ENCODE measurements at places on chromosomes 7 and 10. TPM values are rescaled to one million over a fixed set of nuclear protein-coding genes. Genes with fewer than 3 reads are reported as not detected.
A peak's percentile ranks its signal among the peaks of the same experiment; 100 is the strongest.

GRCh38 chr7:14777806-14778205, 124.7 kb downstream of the DGKB start:
- DNase-seq = no peak

DNA sequence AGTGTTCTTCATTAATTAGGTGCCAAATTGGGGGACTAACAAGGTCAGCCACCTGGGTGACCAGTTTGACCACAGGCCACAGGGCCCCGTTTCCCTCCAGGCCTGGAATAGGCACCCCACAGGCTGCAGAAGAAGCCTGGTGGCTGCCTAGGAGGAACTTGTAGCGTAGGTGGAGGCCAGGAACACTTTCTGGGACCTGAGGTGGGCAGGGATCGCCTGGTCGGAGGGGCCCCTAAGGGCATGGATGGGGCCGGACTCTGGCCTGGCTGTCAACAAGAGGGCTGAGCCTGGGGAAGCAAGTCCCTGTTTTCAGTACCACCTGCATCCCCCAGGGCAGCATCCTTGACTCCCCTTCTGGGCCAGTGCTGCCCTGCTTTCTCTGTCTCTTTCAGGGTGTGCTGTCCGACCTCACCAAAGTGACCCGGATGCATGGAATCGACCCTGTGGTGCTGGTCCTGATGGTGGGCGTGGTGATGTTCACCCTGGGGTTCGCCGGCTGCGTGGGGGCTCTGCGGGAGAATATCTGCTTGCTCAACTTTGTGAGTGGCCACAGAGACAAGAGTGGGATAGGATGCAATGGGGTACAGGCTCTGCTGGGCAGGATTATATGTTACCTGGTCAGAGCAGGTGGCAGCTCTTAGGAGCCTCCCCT, 30.7 kb upstream of the SH2D4B start:
- DNase-seq = no peak

DNA sequence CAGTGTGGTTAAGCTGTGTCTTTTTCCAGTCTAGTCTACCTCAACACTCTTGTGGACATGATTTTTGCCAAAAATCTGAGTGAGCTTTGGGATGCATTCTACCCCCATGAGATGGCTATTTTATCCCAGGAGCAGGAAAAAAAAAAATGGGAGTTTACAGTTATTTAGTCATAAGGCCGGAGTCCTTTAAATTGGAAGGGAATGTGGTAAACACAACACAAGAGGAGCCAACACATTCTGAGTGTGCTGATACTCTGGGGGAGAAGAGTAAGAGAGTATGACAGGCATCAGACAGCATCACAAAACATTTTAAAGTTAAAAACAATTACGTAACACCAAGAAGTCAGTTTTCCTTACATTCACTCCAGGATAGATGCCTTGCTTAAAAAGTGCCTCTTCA, 46.1 kb downstream of the C1GALT1 start:
- no peak for DNase-seq

GRCh38 chr10:70466951-70467350, 11.6 kb upstream of the PALD1 start:
- DNase-seq = no peak

DNA sequence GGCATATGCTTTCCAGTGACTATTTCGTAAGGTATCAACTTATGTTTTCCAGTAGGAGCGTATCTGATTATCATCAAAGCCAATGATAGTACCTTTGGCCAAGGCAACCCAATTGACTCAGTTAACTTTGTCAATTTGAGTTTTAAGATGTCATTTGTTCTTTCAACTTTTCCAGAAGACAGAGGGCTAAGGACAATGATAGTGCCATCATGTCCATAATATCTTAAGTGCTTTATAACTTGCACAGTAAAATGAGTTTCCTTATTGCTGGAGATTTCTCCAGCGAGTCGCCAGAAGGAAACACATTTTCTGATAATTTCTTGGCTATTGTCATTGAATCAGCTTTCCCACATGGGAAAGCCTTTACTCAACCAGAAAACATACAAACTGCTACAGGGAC, 35.0 kb downstream of the ANTXRL start:
- DNase-seq = no peak

Gene CAV1
- total RNA-seq = 127 TPM

DNA sequence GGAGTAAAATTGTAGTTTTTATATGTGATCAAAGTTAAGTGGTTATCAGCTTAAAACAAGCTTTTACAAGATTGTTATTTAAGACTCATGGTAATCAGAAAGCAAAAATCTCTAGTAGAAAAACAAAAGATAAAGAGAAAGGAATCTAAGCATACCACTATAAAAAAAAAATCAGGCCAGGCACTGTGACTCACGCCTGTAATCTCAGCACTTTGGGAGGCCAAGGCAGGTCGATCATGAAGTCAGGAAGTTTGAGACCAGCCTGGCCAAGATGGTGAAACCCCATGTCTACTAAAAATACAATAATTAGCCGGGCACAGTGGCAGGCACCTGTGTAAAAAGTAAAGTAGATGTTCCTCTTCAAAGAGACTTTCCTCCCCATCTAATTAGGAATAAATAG, 265.9 kb upstream of the NRP1 start:
- no peak for DNase-seq

DNA sequence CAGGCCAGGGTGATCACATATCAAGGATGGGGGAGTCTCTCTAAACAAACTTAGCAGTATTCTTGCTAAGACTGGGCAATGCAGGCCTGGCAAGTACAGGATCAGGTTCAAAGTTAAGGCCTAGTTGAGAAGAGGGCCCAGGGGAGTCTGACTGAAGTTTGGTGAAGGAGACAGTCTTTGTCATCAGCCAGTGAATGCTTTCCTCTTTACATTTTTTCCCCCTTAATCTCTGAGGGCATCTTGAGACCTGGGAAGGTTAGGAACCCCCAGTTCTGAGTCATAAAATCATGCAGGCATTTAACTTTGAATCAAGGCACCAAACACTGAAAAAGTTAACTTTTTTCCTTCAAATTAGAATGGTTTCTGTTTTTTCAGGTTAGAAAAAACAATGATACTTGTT, 311.5 kb downstream of the REEP3 start:
- no peak for DNase-seq

Gene EBF3
- 5.5 TPM for total RNA-seq

DNA sequence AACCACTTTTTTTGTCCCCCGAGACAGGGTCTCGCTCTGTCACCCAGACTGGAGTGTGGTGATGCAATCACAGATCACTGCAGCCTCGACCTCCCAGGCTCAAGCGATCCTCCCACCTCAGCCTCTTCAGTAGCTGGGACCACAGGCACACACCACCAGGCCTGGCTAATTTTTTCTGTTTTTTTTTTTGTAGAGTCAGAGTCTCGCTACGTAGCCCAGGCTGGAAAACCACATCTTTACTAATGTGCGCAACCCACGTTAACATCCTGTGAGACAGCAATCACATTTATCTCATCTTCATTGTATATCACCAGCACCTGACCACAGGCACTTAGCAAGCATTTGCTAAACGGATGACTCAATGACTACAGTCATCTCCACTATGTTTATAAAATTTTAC, 77.8 kb upstream of the ATP6V0A4 start:
- no peak for DNase-seq

- no peak for DNase-seq
Measured at GRCh38 chr7:157539521-157539920, 202.7 kb downstream of the DNAJB6 start.

Gene CYP2W1
- 0.44 TPM for total RNA-seq

- DNase-seq = no peak
Measured at GRCh38 chr10:101123815-101124617, 7.1 kb upstream of the TLX1 start.

DNA sequence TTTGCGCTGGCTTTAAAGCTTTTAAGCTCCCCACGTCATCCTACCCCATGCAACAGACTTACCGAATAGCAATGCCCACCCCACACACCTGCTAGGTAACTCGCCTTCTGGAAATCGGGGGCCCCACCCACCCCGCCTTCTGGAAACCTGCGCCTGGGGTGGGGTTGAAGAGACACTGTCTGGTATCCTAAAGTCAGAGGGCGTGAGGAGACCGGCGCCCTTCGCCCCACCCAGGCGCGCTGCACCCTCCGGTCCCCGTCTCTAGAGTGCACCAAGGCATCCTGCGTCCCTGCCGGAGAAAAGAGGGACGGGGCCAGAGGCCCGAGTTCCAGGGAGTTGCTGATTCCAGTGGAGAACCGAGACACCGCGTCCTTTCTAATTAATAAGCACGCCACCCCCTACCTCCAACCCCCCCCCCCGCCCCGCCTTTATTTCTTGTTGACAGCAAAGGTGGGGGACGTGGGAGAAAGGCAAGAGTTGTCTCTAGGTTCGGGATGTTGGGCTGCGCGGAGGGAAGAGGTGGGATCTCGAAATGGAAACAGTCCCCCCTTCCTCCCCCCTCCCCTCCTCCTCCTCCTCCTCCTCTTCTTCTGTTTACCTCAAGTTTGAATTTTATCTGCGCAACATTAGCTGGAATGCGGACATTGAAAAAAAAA, 220.9 kb upstream of the MKLN1 start:
- DNase-seq = peak; percentile 66

Gene NPFFR1
- total RNA-seq = 0.05 TPM

DNA sequence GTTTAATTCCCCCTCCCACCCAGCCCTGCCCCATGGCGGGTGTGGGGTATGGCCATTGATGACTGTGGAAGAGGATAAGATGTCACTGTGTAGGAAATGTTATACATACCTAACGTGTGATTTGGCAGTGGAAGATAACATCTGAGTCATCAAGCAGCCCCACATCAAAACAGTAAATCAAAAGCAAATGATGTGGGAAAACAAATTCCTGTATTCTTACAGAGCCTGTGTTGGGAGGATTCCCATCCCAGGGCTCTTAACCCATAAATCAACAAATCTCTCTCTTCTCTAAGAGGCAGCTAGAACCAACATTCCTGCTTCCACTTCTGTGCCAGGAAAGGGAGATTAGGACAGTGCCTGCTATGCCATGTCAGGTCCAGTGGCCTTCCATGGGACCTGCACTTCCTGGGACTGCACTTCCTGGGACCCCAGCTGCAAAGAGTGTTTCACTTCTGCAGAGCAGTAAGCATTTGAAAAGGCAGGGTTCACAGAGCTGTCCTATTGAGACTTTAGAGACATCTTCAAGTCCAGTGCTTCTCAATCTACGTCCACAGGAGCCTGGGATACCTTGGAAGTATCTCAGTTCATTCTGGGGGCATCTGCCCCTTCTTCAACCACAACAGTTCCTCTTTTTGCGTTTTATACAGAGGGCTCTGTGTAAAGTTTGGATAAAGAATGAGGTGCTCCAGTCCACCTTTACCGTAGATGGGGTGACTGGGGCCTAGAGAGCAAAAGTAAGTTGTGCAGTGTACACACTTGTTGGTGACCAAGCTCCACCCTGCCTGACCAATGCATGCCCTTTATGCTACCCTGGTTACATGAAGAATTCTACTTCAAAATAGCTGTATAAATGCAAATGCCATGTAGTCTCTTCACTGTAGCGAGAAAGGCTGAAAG, 45.7 kb downstream of the ATXN7L1 start:
- no peak for DNase-seq

GRCh38 chr10:120253131-120253530, 203.9 kb upstream of the PLPP4 start:
- DNase-seq = no peak

Gene MAGI2
- total RNA-seq = 25.3 TPM

Data from ureter (tissue), 1 donor.